Cerebellar nuclear complex (tissue), 1 donor: ENCODE measurements at places on chromosomes 5 and 9.

DNA sequence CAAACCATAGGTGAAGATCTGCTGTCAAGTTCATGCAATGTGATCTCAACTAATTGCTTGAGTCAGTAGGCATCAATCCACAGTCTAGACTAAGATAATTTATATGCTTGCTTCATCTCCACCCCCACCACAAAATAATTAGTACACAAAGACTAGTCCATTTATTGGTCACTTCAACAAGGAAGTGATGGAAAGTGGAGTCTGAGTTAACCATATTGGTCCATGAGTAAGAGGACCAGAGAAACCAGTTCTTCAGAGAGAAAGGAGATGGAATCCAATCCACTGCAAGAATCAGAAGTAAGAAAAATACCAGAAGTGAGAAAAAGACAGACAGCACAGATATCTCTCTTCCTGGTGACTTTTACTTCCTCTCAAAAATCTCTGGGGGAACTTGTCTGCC, 366.5 kb downstream of the CHSY3 start:
- DNase-seq = no peak

GRCh38 chr5:67208403-67208802, 11.8 kb upstream of the CD180 start:
- no peak for DNase-seq

- no peak for DNase-seq
These were observed 31.8 kb upstream of the PCA3 start for GRCh38 chr9:76732341-76732958.

DNA sequence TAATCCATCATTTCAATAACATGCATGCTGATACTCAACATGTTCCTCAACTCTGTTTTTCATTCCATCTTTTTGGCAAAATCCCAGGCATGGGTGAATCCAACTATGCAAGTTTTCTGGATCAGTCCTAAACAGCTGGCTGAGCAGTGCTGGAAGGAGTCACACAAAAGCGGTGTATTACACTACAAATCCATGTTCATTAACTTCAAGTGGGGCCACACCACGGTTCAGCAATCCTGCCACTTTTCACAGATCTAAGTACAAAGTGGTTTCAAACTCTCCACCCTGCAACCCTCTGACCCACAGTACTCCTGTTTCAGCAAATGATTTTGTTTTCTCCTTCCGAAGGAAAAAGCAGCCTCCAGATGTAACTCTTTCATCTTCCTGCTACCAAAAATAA, 222.5 kb downstream of the EPB41L4A start:
- DNase-seq = no peak

DNA sequence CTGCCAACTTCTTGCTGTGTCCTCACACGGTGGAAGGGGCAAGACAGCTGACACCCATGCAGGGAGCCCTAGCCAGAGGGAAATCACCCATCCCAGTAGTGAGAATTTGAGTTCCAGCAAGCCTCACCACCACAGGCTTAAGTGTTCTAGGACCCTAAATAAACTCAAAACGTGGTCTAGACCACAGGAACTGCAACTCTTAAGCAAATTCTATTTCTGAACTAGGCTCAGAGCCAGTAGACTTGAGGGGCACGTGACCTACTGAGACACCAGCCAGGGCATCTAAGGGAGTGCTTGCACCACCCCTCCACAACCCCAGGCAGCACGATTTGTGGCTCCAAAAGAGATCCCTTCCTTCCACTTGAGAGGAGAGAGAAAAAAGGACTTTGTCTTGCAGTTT, 96.0 kb upstream of the PHF24 start:
- no peak for DNase-seq

DNA sequence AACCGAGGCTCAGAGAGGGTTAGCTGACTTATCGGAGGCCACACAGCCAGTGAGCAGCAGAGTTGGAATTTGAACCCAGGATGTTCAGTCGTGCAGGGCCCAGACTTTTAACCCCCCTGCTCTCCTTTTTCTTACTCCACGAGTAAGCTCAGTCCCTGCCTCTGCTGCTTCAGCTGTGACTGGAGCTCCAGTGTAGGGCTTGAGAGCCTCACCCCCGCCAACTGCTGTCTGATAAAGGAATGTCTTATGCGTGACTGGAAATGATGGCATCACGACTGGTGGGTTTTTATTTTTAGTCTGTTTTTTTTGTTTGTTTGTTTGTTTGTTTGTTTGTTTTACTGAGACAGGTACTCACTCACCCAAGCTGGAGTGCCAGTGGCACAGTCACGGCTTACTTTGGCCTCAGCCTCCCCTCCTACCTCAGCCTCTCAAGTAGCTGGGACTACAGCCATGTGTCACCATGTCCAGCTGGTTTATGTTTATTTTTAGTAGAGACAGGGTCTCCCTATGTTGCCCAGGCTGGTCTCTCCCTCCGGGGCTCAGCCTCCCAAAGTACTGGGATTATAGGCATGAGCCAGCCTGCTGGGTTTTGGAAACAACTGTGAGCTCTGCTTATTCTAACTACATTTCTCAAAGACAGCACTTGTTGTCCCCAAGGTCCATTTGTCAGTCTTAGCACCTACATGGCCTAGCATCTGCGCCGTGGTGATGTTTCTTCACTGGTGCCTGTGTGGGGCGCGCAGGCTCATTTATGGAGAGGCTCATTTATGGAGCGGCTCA, 52.5 kb upstream of the NCS1 start:
- DNase-seq = no peak

DNA sequence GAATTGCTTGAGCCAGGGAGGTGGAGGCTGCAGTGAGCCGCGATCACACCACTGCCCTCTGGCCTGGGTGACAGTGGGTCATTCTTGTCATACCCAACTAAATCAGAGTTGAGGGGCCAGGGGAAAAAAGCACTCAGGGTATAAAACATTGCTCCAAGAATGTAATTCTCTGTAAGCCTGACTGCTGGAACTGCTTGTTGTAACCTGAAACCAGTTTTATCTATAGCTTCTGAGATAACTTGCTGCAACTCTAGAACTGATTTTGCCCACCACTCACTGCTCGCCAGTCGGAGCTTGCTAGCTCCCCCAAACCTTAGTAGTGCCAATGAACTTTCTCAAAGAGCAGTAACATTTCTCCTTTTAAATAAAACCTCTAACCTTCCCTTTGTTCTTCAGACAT, 9.6 kb upstream of the MSH3 start:
- no peak for DNase-seq

DNA sequence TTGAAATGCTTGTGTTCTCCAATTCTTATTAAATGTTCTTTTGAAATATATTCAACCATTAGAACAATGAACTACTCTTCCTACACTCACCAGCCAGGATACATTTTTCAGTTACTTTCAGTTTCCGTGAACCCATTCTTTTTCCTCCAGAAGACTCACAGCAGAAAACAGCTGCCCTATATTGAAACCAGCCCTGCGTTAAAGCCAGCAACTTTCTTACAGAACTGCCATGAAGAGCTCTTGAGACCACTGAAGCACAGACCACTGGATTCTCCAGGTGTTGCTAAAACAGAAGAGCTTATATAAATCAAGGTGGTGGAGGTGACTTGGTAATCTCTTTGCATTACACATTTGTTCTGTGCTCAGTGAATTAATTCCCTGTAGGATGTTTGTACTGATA, 365.9 kb upstream of the C9orf72 start:
- no peak for DNase-seq

DNA sequence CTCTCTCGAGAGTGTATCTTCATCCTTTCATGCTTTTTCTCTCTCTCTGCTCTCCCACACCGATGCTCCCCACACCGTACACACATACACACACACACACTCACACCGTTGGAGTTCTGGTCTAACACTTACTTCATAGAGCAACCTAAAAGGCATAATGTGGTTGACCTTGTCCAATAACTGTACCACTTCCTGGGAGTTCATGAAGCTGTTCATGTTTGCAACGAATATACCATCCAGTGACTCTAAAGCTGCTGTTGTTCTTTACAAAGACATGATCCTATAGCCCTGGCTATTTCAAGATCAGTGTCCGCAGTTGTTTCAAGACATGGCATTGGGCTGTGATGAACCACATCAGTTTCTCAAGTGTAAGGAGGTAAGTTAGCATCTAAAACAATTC, 10.0 kb downstream of the MEF2C start:
- no peak for DNase-seq

DNA sequence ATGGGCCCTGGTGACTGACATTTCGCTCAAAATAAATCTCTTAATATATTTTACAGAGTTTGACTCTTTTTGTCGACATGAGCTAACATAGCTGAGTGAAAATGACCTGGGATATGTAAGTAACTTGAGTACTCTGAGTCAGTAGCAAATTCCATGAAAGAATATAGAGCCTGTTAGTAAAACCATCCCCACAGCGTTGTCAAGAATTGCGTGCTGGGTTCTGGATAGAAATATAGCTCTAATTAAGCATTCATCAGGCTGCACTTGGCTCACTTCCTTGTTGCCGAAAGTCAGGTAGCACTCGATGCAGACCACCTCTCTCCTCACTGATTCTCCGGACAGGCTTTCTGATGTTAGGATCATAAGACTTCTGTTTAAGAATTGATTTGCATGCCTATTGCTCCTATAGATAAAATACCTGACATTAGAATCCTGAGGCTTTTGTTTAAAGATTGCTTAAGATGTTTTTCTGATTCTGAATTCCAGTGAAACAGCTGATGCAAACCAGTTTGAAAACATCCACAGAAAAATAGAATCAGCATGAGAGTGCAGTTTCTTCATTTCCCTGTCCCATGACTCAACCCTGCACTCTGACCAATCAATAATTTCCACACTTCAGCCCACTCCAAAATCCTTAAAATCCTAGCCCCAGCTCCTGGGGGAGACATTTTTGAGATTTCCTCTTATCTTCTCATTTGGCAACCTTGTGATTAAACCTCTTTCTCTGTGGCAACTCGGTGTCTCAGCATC, 310.6 kb downstream of the DIRAS2 start:
- no peak for DNase-seq

DNA sequence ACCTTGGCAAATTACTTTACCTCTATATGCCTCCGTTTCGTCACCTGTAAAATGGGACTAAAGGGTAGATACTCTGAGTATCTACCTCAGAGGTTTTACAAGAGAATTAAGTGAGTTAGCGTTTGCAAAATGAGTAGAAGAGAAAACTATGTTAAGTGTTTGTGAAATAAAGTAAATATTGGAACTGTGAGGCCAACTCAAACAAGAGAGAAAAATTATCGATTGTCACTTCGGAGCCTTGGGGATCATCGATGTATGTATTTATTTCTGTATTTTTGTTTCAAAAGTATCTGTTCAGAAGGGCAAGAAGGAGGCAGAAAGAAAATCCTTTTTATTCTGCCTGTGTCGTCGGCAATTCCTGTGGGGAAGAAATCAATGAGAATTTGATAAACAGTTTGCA, 25.8 kb upstream of the C5orf58 start:
- DNase-seq = no peak

GRCh38 chr5:132277971-132278853, 16.0 kb upstream of the SLC22A4 start:
- no peak for DNase-seq

DNA sequence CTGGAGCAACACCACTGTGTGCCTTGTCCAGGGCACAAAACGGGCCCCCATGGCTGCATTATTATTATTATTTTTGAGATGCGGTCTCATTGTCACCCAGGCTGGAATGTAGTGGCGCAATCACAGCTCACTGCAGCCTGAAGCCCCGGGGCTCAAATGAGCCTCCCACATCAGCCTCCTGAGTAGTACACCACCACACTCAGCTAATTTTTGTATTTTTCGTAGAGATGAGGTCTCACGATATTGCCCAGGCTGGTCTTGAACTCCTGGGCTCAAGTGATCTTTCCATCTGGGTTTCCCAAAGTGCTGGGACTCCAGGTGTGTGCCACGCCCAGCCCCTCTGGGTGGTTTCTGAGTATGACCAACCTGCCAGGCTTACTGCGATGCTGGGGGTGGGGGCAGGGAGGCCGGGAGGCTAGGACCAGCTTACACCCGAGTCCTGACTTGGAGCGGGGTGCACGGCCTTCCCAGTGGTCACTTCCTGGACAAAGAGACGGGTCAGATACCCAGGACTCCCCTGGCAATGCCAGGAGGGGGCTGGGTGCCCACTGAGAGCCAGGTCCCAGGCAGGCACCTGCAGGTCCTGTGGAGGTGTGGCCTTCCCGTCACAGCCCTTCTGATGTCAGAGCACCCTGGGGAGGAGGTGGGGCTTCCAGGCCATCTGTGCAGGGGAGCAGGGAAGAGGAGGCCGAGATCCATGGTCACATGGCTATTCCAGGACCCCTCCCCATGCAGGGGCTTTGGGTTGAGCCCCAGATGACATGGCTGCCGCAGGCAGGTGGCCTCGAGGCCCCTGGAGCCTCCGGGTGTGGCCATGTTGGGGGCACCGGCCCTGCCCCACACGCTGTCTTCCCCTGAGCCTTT, 8.3 kb upstream of the NRARP start:
- no peak for DNase-seq

GRCh38 chr9:122552812-122553211, at the start of gene OR1N2:
TSS of gene OR1N2 (plus strand) at chr9:122553112. CDS start at chr9:122553212, 100 bp downstream.
- no peak for DNase-seq

- no peak for DNase-seq
These were observed 493.0 kb downstream of the CAAP1 start for GRCh38 chr9:26399556-26399955.

DNA sequence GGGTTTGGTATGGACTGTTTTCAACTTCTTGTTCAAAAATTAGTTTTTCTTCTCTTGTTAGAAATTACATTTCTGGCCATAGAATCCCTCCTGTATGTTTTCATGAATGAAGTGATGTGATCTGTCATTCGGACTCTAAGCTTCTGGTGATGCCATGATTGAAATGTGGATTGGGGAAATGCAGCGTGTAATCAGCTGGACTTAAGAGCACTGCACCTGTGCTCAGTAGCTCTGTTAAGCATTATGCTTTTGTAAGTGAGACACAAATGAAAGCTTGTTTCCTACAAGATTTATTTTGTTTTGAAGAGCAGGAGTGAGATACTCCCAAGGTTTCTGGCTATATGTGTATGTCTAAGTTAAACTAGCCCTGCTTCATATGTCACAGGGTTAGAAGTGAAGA, 24.0 kb upstream of the FAM120AOS start:
- DNase-seq = no peak

GRCh38 chr5:91164424-91164823, 218.7 kb downstream of the ARRDC3 start:
- DNase-seq = no peak

DNA sequence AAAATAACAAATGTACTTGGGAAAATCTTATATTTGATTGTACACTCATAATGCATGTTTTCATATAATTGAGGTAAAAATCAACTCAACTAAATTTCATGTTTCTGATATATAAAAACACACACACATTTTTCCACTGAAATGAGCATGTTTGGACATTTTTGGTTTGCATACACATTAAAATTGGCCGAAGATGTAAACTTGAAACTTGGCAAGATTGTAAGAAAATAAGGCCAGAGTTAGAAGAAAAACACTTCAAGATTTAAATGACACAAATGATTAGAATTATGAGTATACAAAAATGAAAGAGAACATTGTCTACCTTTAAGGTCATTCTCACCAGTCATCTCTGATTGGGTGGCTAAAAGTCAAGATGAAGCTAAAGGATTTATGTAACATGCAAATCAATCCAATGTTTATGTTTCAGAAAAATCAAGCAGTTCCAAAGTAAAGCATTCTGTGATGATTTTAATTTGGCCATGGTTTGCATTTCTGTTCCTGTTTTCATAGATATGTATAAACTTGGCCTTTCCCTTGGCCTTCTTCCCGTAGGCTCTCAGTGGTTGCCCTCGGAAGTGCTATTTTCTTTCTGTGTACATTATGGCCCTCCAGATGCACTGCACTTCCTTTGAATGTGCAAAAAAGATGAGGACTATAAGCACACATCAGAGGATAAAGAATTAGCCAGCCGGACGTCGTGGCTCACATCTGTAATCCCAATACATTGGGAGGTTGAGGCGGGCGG, 1105.4 kb upstream of the DMAC1 start:
- no peak for DNase-seq
